ENCODE measurements at places on chromosomes 4 and X.

DNA sequence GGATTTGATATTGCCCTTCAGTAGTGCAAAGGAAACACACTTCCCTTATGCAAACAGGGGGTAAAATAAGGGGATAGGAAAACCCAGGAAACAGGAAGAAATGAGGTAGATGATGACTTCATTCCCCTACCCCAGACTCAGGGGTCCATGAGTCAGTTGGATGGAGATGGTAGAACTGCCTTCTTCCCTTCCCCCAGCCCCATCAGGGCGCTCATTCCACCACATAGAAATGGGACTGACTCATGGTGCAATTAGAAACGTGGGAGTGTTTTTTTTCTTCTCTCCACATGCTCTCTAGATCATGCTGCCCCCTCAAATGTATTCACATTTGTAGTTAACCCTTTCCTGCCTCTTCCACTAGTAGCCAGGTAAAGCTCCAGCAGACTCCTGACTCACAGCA is 23.1 kb upstream of the ARMCX2 start:
- no peak for DNase-seq

- no peak for DNase-seq
Observed at GRCh38 chrX:104118765-104119164, 6.4 kb downstream of the ZCCHC18 start.

- DNase-seq: no peak
Observed at GRCh38 chr4:53011259-53011905, 149.3 kb downstream of the RASL11B start.

- DNase-seq: no peak
Observed at GRCh38 chr4:106450249-106450648, 81.7 kb upstream of the GIMD1 start.
